ENCODE measurements at places on chromosomes 2 and 18.

- DNase-seq, result peak; percentile 66
Measured at GRCh38 chr2:106160786-106161261, 33.3 kb downstream of the UXS1 start.

- no peak for DNase-seq
Measured at GRCh38 chr2:99926986-99927385, 215.4 kb downstream of the AFF3 start.

- DNase-seq, result peak; percentile 42
Measured at GRCh38 chr2:118046634-118047210, 32.9 kb upstream of the CCDC93 start.

GRCh38 chr2:160125828-160126227 lies 63.4 kb upstream of the PLA2R1 start:
- DNase-seq, result no peak

DNA sequence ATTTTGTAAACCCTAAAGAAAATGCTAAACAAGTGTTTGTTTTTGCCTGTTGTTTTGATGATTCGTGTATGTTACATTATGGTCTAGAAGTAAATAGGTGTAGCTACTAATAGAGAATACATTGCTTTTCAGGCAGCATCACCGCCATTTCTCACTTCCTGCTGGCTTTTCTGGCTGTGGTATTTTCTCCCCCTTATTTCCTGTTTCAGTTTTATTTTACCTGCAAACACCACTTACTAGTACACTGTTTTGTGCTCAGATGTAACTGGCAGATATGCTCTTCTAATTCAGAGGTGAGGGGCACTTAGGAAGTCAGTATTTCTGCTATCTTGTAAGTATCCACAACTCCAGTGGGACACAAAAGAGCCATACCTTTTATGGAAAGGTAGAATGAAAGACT lies 38.1 kb upstream of the SLC3A1 start:
- DNase-seq, result peak; percentile 53

- no peak for DNase-seq
Measured at GRCh38 chr2:170548304-170548703, 166.8 kb upstream of the SP5 start.

GRCh38 chr2:69221960-69222751 lies 164.9 kb downstream of the GFPT1 start:
- no peak for DNase-seq

GRCh38 chr18:40037356-40037755 lies 1917.7 kb upstream of the PIK3C3 start:
- no peak for DNase-seq

DNA sequence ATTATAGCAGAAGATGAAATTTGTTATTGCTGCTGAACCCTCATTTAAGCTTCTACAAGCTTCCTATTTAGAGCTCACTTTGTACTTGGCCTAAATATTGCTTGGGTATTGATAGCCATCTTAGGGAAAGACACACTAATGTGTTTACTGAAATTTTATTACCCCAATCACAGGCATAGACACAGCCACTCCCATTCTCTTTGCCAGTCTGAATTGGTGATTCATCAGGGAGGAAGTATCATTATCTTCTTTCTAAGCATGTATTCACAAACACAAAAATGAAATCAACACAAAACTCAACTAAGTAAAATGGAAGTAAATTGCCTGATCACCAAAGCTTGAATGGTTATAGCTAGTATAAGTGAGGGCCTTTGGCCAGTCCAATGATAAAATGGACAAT lies 666.3 kb downstream of the TSN start:
- DNase-seq, result no peak

DNA sequence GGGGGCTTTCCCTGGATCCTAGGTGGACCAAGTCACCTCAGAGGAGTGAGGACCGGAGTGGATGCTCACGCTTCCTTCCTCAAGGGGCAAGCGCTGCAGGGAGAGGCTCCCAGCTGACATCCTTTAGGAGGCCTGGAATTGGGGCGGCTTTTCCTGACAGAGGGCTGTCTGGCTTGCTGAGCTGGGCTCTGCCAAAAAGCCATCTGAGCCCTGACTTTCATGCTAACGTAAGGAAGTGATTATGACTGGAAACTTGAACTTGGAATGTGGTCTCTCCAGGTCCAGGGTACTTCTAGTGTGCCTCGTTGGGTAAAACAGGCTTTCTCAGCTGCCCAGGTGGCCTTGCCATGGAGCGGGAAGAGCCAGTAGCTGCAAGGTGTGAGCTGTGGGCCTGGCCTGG lies 268.3 kb upstream of the SPRED2 start:
- no peak for DNase-seq

- DNase-seq, result peak; percentile 2
Measured at GRCh38 chr2:50491541-50492476, 540.1 kb downstream of the NRXN1 start.

DNA sequence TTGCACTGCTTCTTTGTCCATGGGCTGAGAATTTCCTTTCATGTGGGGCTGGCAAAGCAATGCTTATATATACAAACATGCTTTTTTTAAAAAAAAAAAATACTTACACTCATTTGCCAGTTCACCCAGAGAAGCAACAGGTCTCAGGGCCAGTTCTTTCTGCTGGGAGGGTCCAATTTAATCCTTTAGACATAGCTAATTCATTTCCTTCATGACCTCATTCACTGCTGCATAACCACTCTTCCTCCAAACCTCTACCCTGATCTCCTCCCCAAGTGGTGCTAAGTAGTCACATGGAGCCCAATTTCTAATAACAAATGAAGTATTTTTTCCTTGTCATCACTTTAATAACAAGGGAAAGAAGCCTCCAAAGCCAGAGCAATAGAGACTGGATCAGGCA lies 17.1 kb upstream of the TMEM178A start:
- no peak for DNase-seq

DNA sequence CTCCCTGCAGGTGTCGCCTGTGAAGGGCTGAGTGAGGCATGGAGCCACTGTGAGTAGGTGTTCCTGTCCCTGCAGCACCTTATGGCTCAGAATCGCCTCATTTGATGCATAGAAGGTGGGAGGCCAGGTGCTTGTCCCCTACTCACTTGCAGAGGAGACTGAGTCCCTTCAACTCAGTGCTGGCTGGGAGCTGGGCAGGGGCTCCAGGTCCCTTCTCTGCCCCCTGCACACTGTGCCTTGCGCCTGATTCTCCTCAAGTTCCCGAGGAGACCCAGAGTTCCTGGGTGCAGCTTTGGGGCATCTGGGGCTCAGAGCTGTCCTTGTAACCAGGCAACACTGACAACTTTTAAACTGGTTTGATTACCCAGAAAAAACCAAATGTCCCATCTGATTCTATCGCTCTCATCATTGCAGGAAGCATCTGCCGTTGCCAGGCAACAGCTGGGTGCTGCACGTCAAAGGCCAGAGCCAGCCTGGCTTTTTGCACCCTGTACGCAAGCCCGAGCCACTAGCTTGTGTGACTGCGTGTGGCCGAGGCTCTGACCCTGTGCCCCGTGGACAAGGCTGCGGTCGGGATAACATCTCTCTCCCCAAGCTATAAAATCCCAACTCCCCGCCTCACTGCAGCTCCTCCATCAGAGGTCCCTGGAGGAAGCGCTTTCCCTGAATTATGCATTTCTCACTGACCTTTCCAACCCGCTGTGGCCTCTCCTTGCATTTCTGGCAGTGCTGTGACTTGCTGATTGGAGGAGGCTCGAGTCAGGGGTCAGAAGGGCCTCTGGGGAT lies 130.8 kb upstream of the HDAC4 start:
- no peak for DNase-seq

DNA sequence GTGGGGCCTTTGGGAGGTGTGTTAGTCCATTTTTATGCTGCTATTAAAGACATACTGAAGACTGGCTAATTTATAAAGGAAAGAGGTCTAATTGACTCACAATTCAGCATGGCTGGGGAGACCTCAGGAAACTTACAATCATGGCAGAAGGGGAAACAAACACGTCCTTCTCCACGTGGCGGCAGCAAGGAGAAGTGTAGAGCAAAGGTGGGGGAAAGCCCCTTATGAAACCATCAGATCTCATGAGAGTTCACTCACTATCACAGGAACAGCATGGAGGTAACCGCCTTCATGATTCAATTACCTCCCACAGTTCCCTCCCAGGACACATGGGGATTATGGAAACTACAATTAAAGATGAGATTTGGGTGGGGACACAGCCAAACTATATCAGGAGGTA lies 187.1 kb upstream of the OSR1 start:
- no peak for DNase-seq

GRCh38 chr2:68994864-68995263 lies 18.1 kb upstream of the ANTXR1 start:
- DNase-seq, result no peak

- DNase-seq, result no peak
Measured at GRCh38 chr2:193776988-193777387, 1582.3 kb upstream of the TMEFF2 start.

GRCh38 chr2:68827666-68828065 lies 43.5 kb downstream of the BMP10 start:
- no peak for DNase-seq

DNA sequence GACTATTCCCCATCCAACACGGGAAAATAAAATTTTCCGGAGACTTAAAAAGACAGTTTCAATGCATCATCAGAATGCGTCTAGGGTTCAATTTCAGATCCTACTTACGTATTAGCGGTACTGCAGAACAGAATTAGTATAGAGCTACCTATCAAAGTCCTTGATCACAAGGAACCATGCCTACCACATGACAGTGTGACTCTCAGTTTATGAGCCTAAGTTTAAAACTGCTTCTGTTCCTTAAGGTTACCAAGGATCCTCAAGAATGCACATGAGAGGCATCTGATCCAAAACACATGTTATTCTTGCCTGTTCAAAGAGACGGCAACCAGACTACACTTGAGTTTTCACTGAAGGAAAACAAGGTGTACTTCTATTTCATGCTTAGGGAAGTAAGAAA lies 369.7 kb downstream of the EPHA4 start:
- DNase-seq, result no peak

GRCh38 chr2:1826226-1826905 lies 82.1 kb upstream of the PXDN start:
- no peak for DNase-seq

All from naive B cell (primary cell).